Activated CD8-positive, alpha-beta memory T cell treated with anti-CD3 and anti-CD28 coated beads for 4 hours (primary cell): ENCODE measurements at places on chromosomes 6 and 20.

DNA sequence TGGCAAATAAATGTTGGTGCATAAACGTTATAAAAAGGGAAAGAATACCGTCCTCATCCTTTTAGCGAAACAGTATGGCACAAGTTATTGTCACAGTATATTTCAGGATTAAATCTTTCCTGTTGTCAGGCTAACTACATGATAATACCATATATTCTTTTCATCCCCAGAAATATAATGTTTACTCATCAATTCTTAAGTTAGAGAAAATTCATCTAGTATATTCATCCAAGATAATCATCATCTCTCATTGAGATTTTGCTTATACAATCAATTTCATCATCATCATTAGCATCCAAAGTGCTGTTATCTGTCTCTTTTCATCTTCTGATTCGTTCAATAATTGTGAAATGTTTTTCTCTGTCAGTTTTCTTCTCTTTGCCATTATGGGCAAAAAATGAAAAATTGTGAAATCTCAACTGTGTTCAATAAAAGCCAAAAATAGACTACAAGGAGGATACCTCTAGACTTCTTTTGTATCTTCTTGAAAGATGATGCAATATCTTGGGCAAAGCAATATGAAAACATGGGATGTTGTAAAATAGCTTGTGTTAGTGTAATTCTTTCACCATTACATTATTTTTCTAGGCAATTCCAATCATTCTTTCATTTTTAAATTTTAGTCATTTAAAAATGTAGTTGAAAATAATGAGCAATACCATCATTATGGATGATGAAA is 2.6 kb downstream of the SPACA1 start:
- DNase-seq, result no peak

- DNase-seq, result no peak
These were observed 78.7 kb upstream of the PHACTR3 start for GRCh38 chr20:59525500-59526241.

GRCh38 chr20:61560361-61560853 is 308.3 kb downstream of the CDH4 start:
- no peak for DNase-seq

DNA sequence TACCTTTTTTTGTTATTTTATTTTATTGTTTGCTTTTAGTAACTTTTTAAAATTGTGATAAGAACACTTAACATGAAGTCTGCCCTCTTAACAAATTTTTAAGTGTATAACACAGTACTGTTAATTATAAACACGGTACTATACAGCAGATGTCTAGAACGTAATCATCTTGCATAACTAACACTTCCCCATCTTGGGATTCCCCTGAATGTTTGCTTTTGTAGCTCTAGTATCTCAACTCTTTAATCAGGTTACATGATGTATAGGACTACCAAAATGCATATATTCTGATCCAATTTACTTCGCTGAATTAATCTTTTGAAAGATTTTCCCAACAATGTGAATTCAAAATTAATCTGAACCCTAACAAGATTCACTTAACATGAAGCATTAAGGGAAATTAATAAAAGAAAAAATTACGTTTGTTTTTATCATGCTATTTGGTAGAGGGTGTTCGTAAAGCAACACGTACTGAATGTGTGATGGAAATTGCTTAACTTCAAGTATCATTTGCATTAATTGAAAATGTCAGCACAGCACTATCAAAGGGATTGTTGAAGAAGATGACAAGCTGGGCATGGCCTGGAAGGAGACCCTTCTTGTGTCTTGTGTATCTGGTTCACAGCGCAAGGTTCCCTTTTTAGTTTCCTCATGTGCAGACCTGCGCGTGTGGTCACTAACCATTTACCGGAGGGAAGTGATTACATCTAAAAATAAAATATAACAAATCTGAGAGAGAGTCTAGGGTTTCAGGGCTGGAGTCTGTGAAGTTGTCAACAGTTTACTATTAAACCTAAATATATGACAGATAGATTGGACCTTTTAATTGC is 15.2 kb downstream of the COL19A1 start:
- DNase-seq, result no peak

- DNase-seq, result no peak
These were observed 350.9 kb downstream of the SMOC2 start for GRCh38 chr6:168791917-168792316.
